Vein endothelial cell (primary cell): ENCODE measurements at places on chromosomes 4 and X. TPM values are rescaled to one million over a fixed set of nuclear protein-coding genes. Genes with fewer than 3 reads are reported as not detected.

Gene MAGED4B
- total RNA-seq = 5.2 and 12.4 TPM in 2 replicates

Gene SPATA4
- 0.67 TPM in 1 of 2 replicates, not detected in the other for total RNA-seq

Gene TMPRSS11B
- not detected in 2 replicates for total RNA-seq

Gene ACE2
- not detected in 2 replicates for total RNA-seq

Gene GPC4
- total RNA-seq = under 0.01 and 0.10 TPM in 2 replicates

Gene TNMD
- total RNA-seq = not detected in 2 replicates

Gene PPP2R2C
- total RNA-seq = 0.10 and 0.33 TPM in 2 replicates

Gene MMAA
- 2.6 and 3.9 TPM in 2 replicates for total RNA-seq

Gene CENPI
- 7.5 and 17.7 TPM in 2 replicates for total RNA-seq

Gene FHIP1A
- total RNA-seq = 1.1 and 3.9 TPM in 2 replicates

Gene SPP1
- 0.10 TPM in 1 of 2 replicates, not detected in the other for total RNA-seq

Gene ZFP92
- total RNA-seq = 0.33 and 0.57 TPM in 2 replicates

Gene AGTR2
- not detected in 2 replicates for total RNA-seq

Gene GPR82
- total RNA-seq = not detected in 2 replicates

Gene USP17L24
- not detected in 2 replicates for total RNA-seq

Gene LANCL3
- 0.98 and 1.7 TPM in 2 replicates for total RNA-seq

Gene DCUN1D4
- 30.4 and 39.0 TPM in 2 replicates for total RNA-seq

Gene CHRNA9
- total RNA-seq = not detected in 2 replicates

Gene PDCL2
- not detected in 2 replicates for total RNA-seq

Gene CC2D2A
- 16.3 and 24.7 TPM in 2 replicates for total RNA-seq

Gene STATH
- not detected in 2 replicates for total RNA-seq

Gene NR0B1
- not detected in 2 replicates for total RNA-seq

Gene TRPC5OS
- total RNA-seq = not detected in 2 replicates

Gene GRPR
- under 0.01 and 0.19 TPM in 2 replicates for total RNA-seq

Gene NOX1
- not detected in 2 replicates for total RNA-seq

Gene RTL3
- total RNA-seq = under 0.01 and 0.10 TPM in 2 replicates

Gene HSFX2
- not detected in 2 replicates for total RNA-seq

Gene LPAR4
- not detected in 2 replicates for total RNA-seq

Gene NXF3
- total RNA-seq = not detected in 2 replicates

Gene PNPLA4
- 10.8 and 14.4 TPM in 2 replicates for total RNA-seq

Gene VSIG4
- total RNA-seq = not detected in 2 replicates

Gene KLHL4
- 36.6 and 44.6 TPM in 2 replicates for total RNA-seq

Gene AFP
- not detected in 2 replicates for total RNA-seq

Gene KDM5C
- 106 and 121 TPM in 2 replicates for total RNA-seq

Gene F8A3
- 3.0 and 3.9 TPM in 2 replicates for total RNA-seq

Gene SPANXN4
- total RNA-seq = not detected in 2 replicates

Gene MSX1
- total RNA-seq = 4.2 and 5.4 TPM in 2 replicates
